ENCODE measurements at places on chromosomes 6 and 20.

DNA sequence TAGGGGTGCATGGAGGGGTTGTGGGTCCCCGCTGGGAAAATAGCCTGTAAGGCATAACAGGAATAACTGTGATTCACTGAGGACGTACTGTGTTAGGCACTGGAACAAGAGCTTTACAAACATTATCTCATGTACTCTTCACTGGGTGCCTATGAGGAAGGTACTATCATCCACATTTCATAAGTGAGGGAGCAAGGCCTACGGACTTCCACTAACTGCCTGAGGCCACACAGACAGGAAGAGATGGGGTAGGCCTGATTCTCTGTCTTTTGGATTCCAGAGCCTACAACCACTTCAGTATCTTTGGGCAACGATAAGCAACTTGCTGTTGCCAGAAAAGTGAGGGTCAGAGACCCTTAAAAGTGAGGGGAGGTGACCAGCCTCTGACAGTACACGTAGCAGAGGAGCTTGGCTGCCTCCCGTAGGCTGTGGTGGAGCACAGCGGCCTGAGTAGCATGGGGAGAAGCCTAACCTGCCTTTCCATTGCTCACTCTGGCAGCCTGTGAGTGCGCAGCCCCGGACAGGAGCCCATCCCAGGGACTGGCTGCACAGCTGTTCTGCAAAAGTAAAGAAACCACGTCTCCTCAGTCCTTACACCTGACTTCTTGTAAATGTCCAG, 30.4 kb downstream of the PSMB1 start:
- DNase-seq: no peak

DNA sequence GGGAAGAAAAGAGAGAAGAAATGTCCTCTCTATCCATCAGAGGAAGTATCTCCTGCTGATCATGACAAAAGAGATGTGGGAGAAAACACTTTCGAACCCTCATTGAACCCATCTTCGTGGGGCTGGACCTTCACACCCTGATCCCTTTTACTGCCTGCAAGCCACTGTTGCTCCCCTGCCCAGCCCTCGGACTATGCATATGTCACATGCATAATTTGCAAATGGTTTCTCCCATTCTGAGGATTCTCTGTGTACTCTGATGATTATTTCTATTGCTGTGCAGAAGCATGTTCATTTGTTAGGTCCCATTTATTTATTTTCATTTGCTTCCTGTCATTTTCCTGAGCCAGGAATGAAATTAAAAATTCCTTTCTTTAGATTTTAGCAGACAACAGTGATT, 64.7 kb downstream of the DNAAF9 start:
- no peak for DNase-seq

- peak; percentile 61 for DNase-seq
These were observed 121.0 kb upstream of the RNF24 start for GRCh38 chr20:4136078-4136966.

- no peak for DNase-seq
These were observed 7.3 kb downstream of the MTCH1 start for GRCh38 chr6:36978421-36979346.

- no peak for DNase-seq
These were observed 411.7 kb downstream of the C6orf118 start for GRCh38 chr6:164897523-164898235.

DNA sequence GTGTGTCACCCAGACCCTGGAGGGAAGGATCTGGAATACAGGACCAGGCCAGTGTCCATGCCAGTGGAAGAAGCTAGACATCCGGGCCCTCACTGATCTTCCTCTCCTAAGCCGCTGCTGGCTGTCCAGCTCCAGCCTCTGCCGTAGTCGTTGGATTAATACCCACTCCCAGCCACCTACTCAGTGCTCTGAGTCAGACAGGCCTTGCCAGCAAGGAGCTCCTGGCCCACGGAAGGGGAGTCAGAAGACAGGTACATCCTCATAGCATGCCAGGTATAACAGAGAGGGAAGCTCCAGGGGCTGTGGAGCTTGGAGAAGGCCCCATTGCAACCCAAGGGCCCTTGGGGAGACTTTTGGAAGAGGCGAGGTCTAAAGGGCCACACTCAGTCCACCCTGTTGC, 49.0 kb downstream of the STK35 start:
- no peak for DNase-seq

GRCh38 chr20:3334156-3334943, 73.1 kb downstream of the DNAAF9 start:
- no peak for DNase-seq

- DNase-seq: peak; percentile 74
These were observed 25.3 kb upstream of the PYGB start for GRCh38 chr20:25222461-25223178.

DNA sequence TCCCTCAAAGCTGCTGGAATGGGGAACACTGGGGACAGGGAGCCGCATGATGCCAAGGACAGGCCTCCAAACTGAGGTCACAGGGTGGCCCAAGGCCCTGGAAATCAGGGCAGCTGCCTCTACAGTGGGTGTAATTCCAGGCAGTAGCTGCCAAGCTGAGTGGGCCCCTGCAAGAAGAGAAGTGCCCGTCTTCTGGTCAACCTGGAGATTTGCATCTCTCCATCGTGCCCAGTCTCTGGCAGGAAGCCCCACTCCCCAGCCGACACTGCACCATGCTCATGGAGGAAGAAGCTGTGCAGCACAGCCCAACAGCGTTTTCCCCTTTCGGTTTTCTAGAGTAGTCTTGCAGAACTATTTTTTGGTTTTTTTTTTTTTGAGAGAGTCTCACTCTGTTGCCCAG, 2.2 kb upstream of the FAM209A start:
- DNase-seq: no peak

Data from posterior cingulate gyrus (tissue), 11 donors.